Iris pigment epithelial cell (primary cell): ENCODE measurements at places on chromosomes 5 and 9.

GRCh38 chr9:127336086-127336485, 60.9 kb upstream of the SLC2A8 start:
- peak; percentile 46 for DNase-seq

DNA sequence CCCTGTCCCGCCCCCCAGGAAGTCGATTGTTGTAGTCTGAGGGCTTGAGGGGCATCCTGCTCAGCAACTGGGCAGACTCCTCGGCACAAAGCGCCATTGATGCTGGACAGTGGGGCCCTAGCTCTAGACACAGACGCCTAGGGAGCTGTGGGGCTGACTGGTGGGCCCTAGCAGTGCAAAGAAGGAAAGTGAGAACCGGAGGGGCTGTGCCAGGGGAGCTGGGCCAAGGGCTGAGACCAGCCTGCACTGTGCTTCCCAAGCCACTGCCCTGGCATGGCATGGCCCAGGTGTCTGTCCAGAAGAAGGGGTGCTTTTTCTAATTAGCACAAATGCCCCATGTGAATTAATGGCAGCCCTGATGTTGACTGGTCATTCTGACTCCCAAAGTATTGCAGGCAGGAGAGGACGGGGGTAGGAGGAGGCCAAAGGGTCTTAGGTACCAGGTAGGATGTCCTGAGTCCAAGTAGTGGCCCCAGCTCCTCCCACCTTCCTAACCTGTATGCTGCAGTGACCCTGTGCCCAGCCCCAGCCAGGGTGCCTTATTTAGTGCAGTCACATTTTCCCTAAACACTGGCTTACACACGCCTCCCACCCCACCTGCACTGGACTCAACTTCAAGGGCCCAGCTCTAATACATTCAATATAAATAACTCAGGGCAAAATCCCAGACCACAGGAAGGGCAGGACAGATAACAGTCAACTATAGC, 15.9 kb downstream of the TCF7 start:
- DNase-seq, result no peak

DNA sequence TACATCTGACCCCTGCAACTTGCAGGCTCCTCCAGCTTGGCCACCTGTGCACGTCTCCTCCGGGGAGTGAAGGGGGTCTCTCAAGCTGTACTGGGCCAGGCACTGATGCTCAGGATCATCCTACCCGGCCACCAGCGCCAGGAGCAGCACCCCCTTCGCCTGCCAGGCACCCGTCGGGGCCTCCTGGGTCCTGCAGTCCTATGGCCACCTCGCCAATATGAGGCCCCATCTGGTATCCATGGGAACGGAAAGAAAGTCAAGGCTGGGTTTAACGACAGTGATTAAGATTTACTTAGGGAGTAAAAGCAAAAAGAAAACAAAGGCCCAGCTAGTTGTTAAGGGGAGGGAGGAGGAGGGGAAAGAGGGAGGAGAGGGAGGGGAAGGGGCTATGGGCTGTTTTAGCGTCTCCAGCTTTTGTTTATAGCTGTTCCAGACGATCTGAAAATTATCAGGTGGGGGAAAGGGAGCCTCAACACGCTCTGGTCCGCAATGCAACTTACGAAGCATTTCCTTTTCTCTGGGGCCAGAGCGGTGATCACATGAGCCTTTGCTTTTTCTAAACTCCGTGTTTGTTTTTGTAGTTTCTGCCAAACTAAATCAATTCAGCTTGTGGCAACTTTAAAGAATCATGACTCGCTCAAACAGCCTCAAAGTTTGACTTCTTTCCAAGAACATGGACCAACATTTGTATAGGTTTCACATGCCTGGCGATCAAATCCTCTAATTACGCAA, 132.4 kb downstream of the ROR2 start:
- DNase-seq, result peak; percentile 87

DNA sequence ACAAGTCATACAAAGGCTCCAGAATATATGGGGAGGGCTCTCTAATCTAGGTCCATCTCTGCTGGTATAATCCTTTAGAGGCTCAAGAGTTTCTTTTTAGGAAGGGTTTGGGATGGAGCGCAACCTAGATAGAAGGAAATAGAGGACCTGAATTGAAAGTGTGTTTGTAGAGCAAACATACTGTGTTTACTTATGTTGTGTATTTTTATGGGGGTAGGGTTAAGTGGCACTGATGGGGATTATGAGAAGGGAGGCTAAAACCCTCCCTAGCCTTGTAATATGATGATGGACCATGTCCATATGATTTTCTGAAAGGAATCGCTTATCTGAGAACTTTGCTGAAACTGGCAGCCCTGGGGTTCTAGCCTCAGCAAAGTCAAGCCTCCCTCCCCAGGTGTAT, 4.4 kb upstream of the ELL2 start:
- no peak for DNase-seq

DNA sequence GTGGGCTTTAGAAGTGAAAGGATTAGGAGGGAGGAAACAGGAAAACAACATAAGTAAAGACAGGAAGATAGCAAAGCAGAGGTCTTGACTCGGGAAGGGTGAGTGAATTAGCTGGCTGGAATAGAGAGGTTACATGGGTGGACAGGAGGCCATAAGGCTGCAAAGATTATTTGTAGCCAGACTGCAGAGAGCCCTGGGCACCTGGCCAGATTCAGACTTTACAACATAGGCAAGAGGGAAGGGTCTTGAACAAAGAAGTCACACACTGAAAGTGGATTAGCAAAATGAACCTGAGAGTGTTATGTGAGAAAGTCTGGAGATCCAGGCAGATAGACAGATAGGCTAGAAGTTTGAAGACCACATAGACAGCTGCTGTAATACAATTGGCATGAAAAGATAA, 29.7 kb upstream of the CER1 start:
- DNase-seq, result peak; percentile 8

DNA sequence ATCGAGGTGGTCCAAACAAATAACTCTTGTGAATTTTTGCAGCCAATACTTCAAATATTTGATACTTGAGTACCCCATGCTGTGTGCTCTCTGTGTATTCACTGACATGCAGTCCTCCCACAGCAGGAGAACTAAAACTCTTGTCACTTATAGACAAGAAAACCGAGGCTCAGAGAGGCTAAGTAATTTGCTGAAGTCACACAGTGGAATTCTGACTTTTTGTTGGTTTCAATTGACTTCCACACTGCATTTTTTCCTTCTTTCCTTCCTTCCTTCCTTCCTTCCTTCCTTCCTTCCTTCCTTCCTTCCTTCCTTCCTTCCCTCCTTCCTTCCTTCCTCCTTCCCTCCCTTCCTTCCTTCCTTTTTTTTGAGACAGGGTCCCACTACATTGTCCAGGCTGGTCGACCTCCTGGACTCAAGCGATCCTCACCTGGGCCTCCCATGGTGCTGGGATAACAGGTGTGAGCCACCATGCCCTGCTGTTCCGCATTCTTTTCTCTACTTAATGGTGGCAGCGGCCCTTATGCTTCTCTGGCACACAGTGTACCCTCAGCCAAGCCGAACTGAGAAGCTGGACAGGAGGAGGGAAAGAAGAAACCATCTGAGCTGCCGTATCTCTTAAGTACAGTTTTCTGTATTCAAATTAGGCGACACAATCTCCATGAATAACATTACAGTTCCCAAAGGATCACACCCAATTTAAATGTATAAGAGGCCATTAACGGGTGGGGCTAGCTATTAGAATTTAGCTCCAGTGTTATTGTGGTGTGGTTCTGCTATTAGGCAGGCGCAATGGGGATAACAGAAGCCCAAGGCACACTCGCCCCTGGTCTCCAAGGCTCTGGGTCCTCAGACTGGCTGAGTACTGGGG, 38.4 kb upstream of the GRHPR start:
- no peak for DNase-seq

GRCh38 chr9:120891884-120892747, 15.1 kb upstream of the PHF19 start:
- DNase-seq, result no peak

- DNase-seq, result no peak
Observed at GRCh38 chr5:160548949-160549645, 127.4 kb downstream of the PTTG1 start.
